Kidney epithelial cell (primary cell): ENCODE measurements at places on chromosomes 4 and X. TPM values are rescaled to one million over a fixed set of nuclear protein-coding genes. Genes with fewer than 3 reads are reported as not detected.

DNA sequence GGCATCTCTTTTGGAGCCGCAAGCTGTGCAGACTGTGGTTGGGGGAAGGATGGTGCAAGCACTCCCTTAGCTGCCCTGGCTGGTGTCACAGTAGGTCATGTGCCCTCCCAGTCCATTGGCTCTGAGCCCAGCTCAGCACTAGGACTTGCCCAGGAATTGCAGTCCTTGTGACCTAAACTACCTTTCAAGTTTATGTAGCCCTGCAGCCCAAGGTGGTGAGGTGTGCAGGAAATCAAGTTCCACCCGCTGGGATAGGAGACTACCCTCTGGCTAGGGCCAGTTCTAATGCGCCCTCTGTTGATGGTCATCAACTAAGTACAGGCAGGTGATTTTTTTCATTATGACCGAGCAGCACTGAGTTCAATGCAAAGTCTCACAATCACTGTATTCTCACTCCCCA lies 335.2 kb downstream of the UBE2NL start:
- no peak for DNase-seq

DHRSX gene
- 31.2 and 41.9 TPM in 2 replicates for total RNA-seq

- peak; percentile 55 for DNase-seq
Measured at GRCh38 chr4:106587558-106587957, 219.0 kb upstream of the GIMD1 start.

EGF gene
- total RNA-seq: 0.21 and 1.0 TPM in 2 replicates

DNA sequence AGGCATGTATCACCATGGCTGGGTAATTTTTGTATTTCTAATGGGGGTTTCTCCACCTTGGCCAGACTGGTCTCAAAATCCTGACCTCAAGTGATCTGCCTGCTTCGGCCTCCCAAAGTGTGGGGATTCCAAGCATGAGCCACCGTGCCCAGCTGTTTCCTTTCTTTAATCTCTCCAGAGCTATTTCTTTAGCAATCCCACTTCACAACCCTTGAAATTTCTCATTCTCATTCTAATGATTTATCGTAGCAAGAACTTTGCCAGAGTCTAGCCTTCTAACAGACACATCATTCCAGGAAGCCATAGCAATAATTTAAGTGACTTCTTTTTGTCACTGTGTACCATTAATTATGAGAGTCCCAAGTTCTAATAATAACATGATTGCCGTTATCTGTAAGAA lies 68.6 kb downstream of the RXFP1 start:
- DNase-seq: no peak

DNA sequence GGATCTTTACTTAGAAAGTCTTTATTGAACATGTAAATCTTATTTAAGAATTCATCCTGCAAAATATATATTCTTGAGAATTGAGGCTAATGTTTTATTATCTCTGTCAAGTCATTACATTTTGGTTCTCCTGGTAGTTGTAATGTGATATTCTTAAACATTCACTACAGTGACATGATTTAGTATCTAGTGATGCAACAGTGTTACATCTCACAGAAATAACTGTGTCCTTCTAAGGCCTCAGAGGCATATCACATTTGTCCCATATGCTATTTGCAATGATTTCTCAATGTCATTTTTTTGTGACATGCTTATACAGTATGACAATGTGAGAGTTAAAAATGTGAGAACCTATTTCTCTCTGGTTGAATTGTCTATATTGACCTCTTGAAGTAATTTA lies 34.1 kb downstream of the PRRG1 start:
- no peak for DNase-seq

- no peak for DNase-seq
Measured at GRCh38 chr4:785332-786073, 40.4 kb downstream of the CPLX1 start.

MAGEA4 gene
- not detected in 2 replicates for total RNA-seq

NSUN7 gene
- 8.9 and 9.9 TPM in 2 replicates for total RNA-seq

DNA sequence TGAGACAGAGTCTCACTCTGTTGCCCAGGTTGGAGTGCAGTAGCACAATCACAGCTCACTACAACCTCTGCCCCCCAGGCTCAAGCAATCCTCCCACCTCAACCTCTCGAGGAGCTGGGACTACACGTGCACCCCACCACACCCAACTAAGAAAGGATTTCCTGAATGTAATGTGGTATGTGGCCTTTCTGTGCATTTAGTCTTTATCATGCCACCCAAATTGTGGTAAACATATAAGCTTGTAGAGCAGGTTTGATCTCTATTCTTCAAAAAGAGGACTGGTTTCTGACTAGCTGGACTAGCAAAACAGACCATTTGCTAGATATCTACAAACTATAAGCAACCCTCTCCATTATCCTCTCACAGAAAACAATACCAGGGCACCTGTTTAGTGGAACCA lies 33.6 kb downstream of the ELOVL6 start:
- DNase-seq: no peak
